GM23248 (cell line): ENCODE measurements at places on chromosomes 12 and 14. TPM values are rescaled to one million over a fixed set of nuclear protein-coding genes. Genes with fewer than 3 reads are reported as not detected.

DNA sequence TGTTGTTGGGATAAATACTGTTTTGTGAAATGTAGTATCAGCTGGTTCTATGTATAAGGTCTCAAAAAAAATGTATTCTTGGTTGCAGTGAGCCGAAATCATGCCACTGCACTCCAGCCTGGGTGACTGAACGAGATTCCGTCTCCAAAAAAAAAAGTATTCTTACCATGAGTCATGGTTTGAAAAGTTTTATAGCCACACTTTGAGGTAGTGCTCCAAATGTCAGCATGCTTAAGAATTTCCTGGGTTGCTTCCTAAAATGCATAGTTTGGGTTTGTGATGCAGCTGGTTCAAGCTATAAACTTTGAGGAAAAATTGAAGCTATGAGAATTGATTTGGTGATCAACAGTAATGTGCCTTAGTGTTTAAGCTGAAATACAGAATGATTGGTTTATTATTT, 48.0 kb downstream of the ETNK1 start:
- DNase-seq = peak; percentile 83
- H3K36me3 ChIP-seq = peaks cover 12% of the 10 kb centered on the region
- no peaks in the 10 kb centered on the region for H3K27me3 ChIP-seq
- 0 out of 2 replicates have a peak overlapping the region, but pooled peaks have one; percentile 4 for H3K4me3 ChIP-seq

DNA sequence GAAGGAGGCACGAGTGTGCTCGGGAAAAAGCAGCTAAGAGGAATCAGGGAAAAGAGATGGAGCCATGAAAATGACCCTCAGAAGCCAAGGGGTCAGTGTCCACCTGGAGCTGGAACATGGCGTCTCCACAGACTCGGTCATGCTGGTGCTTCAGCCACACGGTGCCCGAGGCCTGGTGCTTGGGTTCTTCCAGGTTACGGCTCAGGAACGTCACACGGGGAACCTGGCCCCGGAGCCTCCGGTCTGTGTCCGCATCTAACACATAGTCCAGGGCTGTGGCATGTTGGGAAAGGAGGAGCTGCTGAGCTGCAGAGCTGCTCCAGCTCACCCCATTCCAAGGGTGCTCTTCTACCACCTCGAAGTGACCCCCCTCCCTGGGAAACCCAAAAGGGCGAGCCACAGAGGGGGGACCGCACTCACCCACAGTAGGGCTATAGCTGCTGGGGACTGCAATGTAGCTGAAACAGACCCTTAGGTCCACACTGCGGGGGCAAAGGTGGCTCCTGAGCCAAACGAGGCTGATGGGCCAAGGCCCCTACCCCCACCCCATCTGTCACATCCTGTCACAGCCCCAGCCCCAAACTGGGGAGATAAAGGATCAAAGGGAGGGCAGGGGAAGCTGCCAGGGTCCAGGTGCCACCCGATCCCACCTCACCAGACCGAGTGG, 10.8 kb downstream of the ITGA7 start:
- 0 out of 2 replicates have a peak, but pooled peaks cover 7% of the 10 kb centered on the region for H3K4me1 ChIP-seq
- H3K27me3 ChIP-seq = no peaks in the 10 kb centered on the region
- no peak overlapping the region for H3K27ac ChIP-seq
- no peak for DNase-seq
- no peak overlapping the region for H3K4me3 ChIP-seq

GRCh38 chr14:60008042-60008441, 83.7 kb upstream of the PCNX4 start:
- no peak overlapping the region for H3K27ac ChIP-seq
- no peaks in the 10 kb centered on the region for H3K36me3 ChIP-seq

- no peaks in the 10 kb centered on the region for H3K4me1 ChIP-seq
- H3K27ac ChIP-seq = no peak overlapping the region
- peak; percentile 33 for DNase-seq
- no peak overlapping the region for H3K4me3 ChIP-seq
- no peaks in the 10 kb centered on the region for H3K27me3 ChIP-seq
These were observed 27.4 kb downstream of the OAS2 start for GRCh38 chr12:113005762-113006161.

DNA sequence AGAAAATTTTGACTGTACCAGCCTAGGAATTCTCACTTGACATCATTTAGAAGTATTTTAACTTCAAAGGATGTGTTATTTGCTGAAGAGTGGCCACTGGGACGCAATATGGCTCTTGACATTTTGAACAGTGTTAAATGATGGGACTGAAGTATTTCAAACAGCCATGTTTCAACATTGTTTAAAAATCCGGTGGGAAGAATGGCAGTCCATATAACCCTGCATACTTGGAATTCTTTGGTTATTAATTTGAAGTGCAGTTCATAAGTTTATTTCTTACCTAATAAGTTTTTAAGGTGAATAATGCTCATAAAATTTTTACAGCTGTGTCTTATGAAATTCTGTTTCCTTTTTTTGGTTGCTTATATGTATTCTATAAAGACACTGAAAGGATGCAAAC, 8.3 kb downstream of the TMTC2 start:
- H3K27ac ChIP-seq = no peak overlapping the region
- no peak overlapping the region for H3K4me3 ChIP-seq
- H3K27me3 ChIP-seq = no peaks in the 10 kb centered on the region
- peaks cover 25% of the 10 kb centered on the region for H3K4me1 ChIP-seq
- peak; percentile 35 for DNase-seq

- no peaks in the 10 kb centered on the region for H3K36me3 ChIP-seq
- H3K4me1 ChIP-seq = no peaks in the 10 kb centered on the region
- no peaks in the 10 kb centered on the region for H3K27me3 ChIP-seq
- no peak overlapping the region for H3K27ac ChIP-seq
- no peak overlapping the region for H3K4me3 ChIP-seq
These were observed 61.7 kb downstream of the SUSD6 start for GRCh38 chr14:69673104-69673503.

- H3K4me1 ChIP-seq = no peaks in the 10 kb centered on the region
- H3K27ac ChIP-seq = no peak overlapping the region
- H3K4me3 ChIP-seq = no peak overlapping the region
- H3K36me3 ChIP-seq = no peaks in the 10 kb centered on the region
- no peak for DNase-seq
These were observed 15.1 kb downstream of the CPNE8 start for GRCh38 chr12:38890102-38890855.

Gene MYF5
- not detected in 2 replicates for total RNA-seq

Gene ATXN2
- total RNA-seq = 15.0 and 19.2 TPM in 2 replicates

Gene MIP
- not detected in 2 replicates for total RNA-seq

Gene RNASE1
- total RNA-seq = not detected in 2 replicates
